ENCODE measurements at places on chromosomes 11 and 22.
A peak's percentile ranks its signal among the peaks of the same experiment; 100 is the strongest.

- no peak for DNase-seq
These were observed 29.3 kb downstream of the RRP7A start for GRCh38 chr22:42490243-42490832.

DNA sequence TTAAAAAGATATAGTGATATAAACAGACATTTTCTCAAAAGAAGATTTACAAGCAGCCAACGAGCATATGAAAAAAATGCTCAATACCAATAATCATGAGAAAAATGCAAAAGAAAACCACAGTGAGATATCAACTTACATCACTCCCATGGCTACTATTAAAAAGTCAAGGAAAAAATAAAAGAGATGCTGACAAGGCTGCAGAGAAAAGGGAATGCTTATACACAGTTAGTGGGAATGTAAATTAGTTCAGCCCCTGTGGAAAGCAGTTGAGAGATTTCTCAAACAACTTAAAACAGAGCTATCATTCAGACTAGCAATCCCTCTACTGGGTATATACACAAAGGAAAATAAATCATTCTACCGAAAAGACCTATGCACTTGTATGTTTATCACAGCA is 97.1 kb upstream of the CARD18 start:
- DNase-seq = no peak

GRCh38 chr11:4523666-4524065 is 21.3 kb upstream of the OR52M1 start:
- DNase-seq = no peak

- no peak for DNase-seq
These were observed 112.5 kb upstream of the CLPB start for GRCh38 chr11:72546866-72547265.

DNA sequence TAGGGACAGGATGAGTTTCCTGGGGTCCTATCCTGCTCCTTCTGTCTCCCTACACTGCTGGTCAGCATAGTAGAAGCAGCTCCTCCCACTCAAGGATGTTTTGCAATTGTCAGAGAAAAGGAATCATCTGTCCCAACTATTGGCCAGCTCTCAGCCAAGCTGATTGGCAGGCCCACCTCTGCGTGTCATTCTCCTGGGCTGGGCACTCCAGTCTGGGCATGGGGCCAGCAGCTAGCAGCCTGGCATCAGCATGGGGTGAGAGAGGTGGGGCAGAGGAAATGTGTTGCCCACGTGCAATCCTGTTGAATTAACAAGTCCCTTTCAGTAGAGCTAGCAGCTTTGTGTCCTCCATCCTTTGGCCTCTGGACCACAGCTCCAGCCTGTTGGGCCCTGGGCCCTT is 14.1 kb downstream of the ANKK1 start:
- no peak for DNase-seq

- no peak for DNase-seq
These were observed 2.2 kb upstream of the NAP1L4 start for GRCh38 chr11:2994336-2994730.

GRCh38 chr22:41177040-41177621 is 28.0 kb upstream of the L3MBTL2 start:
- DNase-seq = no peak

DNA sequence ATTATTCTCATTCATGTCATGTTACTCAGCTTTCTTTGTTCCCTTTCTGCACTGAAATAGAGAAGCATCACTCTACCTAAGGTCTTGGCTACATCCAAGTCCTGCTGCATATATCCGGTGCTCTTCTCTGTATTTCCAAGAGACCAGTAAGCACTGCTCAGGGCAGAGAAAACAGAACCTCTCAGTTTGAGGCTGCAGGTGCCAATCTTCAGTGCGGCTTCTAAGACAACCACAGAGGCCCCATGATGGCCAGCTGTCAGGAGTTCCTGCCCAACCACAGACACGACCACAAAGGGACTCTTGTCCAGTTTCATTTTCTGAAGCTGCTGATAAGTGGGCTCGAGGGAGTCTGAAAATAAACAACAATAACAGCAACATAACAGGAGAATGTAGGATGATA is 378.4 kb upstream of the PITPNB start:
- DNase-seq = no peak

GRCh38 chr22:20998411-20999336 is 3.2 kb downstream of the THAP7 start:
- DNase-seq = no peak

- no peak for DNase-seq
These were observed 4.2 kb downstream of the IL17REL start for GRCh38 chr22:50008151-50009040.

DNA sequence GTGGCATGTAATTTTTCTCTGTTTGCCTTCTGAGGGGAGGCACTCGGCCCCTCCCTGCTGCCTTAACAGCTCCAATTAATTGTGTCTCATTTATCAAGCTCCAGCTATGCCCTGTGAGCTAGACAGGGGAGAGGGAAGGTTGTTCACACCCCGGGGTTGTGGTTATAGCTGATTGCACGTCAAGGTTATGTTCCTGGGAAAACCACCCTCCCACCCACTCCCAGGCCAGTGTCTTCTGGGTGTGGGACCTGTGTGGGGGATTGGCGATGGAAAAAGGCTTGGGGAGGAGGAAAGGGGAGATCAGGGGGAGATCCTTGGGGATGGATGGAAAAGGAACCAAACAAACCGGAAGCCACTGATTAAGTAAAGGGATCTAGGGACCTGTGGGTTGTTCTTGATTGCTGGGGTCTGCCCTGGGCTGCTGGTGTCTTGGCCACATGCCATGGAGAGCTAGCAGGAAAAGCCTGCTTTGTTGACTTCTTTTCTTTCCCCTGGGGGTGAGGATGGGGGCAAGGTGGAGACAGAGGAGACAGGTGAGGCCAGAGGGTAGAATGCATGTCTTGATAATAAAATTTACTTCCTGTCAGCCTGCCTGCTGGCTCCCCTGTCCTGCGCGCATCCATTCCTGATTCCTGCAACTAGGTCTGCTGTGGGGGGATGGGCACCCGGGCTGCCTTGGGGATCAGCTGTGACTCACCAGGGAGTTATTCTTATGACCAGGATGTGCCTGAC is 13.5 kb upstream of the SORL1-AS1 start:
- no peak for DNase-seq

DNA sequence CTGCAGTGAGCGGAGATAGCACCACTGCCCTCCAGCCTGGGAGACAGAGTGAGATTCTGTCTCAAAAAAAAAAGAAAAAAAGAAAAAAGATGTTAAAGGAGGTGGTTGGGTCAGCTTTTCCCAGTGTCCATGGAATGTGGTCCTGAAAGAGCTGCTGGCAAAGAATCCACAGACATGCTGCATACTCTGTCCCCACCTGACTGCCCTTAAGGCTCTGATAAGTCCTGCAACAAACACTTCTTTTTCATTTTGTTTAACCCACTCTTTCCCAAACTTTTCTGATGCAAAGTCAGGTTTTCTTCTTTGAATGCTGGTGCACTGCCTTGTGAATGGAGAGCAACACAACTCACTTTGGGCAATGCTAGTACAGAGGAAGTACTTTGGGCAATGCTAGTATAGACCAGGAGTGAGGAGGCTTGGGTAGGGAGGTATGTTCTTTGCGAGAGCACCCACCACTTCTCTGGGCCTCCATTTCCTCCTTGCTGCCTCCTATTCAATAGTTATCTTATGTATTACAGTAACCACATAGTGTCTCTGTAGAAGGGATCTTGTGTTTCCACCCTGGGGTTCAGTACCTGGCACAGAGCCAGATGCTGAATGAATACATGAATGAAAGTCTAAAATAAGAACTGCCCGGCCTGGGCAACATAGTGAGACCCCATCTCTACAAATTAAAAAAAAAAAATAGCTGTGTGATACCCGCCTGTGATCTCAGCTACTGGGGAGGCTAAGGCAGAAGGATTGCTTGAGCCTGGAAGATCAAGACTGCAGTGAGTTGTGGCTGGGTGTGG is 18.9 kb downstream of the LIF start:
- no peak for DNase-seq

DNA sequence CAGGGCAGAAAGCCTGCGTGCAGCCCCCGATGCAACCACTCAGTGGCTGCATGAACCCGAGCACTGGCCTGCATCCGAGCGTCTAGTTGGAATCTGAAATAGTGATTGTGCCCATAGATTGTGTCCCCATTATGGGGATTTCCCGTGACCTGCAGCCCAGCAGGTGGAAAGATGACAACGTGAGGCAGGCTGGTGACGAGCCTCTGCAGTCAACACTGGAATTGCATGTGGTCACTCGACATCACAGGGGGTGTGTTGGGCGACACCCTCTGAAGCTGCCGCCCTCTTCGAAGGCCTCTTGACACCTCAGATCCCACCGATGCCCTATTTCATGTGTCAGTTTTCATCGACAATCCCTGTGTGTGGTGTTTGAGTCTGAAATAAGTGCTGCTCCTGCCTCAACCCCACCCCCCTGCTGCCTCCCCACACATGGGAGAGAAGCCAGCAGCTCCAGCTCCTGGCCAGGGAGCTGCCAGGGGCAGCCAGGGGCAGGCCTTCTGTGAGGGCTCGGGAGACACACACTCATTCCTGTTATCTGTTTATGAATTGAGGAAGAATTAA is 172.0 kb upstream of the B3GAT1 start:
- DNase-seq = no peak

- peak; percentile 70 for DNase-seq
These were observed 34.3 kb downstream of the ETS1 start for GRCh38 chr11:128552783-128553661.

- no peak for DNase-seq
These were observed 66.6 kb downstream of the ATXN10 start for GRCh38 chr22:45738206-45738605.

DNA sequence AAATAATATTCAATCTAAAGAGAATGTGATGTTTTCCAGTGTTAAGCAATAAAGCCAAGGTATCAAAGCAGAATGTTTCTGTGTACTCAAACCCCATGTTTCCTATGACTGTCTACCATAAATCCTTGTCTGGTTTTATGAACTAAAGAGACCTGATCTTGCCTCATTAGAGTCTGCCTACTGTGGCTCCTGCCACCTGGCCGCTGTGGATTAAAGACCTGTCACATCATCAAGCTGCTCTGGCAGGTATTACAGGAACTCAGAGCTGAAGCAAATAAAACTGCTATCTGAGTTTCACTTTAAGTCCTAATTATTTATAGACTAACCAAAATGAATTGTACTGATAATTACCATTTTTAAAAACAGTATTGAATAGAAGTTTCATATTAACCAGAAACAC is 207.8 kb upstream of the CCDC90B start:
- DNase-seq = no peak

- DNase-seq = no peak
These were observed 28.9 kb downstream of the CELSR1 start for GRCh38 chr22:46508491-46508999.

- DNase-seq = no peak
These were observed 3.5 kb downstream of the MYO18B start for GRCh38 chr22:25745341-25746011.

- DNase-seq = no peak
These were observed 17.5 kb upstream of the MUC5B start for GRCh38 chr11:1205121-1205986.

DNA sequence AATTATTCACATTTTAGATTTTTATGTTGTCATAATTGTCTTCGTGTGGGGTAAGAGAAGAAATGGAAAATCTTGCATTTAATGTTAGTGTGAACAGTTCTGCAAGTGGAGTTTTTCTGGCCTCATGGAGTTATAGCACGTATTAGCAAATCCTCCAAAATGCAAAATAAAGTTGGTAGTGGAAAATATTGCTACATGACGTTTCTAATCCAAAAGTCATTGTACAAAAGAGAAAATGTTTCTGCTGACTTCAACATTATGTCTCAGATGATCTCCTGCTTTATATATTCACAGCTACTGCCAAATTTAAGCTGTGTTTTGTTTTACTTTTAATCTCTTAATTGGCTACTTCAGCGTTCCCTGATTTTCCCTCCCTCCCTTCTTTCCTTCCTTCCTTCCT is 1804.0 kb upstream of the RAG2 start:
- no peak for DNase-seq

DNA sequence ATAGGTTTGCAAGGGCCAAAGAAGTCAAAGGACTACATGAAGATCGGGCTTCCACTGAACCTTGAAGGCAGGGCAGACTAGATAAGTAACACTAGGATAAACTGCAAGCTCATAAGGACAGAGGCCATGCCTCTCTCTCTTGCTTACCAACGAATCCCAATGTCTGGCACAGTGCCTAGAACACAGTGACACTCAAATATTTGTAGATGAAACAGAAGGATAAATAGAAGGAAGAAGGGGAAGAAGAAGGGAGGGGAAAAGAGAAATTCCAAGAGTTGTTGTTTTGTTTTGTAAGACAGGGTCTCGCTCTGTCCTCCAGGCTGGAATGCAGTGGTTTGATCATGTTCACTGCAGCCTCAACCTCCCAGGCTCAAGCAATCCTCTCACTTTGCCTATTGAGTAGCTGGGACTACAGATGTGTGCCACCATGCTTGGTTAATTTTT is 26.9 kb downstream of the SIK3 start:
- DNase-seq = no peak

GRCh38 chr11:45606514-45607281 is 58.7 kb downstream of the CHST1 start:
- DNase-seq = no peak

DNA sequence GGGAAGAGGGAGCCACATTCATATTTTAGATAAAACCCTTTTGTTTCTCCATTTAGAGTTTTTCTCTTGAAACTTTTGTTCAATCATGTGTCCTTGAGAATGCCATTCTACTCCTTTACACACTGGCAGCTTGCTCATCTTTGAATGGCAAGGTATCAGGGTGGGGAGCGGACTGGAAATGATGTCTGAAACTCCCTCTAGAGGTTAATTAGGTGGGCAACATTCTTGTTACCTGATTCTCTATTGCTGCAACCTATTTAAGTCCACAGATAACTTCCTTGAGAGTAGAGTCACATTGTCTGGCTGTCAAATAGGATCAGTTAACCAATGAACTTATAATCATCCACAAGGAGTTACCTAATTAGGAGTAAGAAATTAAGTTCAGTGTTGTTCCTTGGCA is 533.6 kb upstream of the API5 start:
- DNase-seq = no peak

DNA sequence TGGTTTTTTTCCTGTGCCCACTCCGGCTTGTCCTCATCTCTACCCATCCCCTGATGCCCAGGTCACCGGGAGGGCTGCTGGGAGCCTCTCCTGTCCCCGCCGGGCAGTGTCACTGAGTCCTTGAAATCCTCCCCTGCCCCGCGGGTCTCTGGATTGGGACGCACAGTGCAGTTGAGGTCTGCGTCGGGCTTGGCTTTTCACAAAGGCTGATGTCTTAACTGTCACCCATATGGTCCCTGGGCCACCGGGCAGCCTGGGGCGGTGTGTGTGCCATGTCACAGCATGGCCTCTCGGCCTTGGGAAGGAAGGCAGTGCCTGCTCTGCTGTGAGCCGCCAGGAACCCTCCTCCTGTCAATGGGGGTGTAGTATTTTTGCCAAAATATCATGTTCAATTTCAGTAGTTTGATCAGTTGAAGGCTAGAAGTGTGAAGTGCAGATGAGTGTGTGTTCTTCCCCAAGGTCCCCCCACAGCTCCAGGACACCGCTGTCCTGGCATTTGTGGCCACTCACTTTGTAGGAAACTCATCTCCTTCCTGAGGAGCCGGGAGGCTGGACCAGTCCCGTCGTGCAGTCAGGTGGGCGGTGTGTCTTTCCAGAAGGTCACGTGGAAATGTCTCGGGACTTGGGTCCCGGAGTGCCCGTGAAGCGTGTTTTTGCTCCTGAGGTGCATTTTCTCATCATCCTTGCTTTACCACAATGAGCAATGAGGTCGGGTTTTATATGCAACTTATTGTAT is 37.6 kb downstream of the CTTN start:
- DNase-seq = no peak

All from stimulated activated effector memory CD8-positive, alpha-beta T cell treated with anti-CD3 and anti-CD28 coated beads, Interleukin-12 subunit alpha, Interleukin-12 subunit beta, amount 100 ng/mL, for 72 hours (primary cell).